ENCODE measurements at places on chromosomes 12 and 14.

GRCh38 chr14:100542619-100543205, 44.5 kb downstream of the BEGAIN start:
- DNase-seq, result no peak

GRCh38 chr12:88544991-88545980, 35.0 kb downstream of the KITLG start:
- no peak for DNase-seq

GRCh38 chr14:75011356-75011994, 8.8 kb downstream of the EIF2B2 start:
- DNase-seq, result no peak

- DNase-seq, result no peak
Observed at GRCh38 chr12:50322206-50322605, 38.9 kb upstream of the LIMA1 start.

GRCh38 chr12:93181409-93181965, 196.2 kb upstream of the NUDT4 start:
- DNase-seq, result no peak

DNA sequence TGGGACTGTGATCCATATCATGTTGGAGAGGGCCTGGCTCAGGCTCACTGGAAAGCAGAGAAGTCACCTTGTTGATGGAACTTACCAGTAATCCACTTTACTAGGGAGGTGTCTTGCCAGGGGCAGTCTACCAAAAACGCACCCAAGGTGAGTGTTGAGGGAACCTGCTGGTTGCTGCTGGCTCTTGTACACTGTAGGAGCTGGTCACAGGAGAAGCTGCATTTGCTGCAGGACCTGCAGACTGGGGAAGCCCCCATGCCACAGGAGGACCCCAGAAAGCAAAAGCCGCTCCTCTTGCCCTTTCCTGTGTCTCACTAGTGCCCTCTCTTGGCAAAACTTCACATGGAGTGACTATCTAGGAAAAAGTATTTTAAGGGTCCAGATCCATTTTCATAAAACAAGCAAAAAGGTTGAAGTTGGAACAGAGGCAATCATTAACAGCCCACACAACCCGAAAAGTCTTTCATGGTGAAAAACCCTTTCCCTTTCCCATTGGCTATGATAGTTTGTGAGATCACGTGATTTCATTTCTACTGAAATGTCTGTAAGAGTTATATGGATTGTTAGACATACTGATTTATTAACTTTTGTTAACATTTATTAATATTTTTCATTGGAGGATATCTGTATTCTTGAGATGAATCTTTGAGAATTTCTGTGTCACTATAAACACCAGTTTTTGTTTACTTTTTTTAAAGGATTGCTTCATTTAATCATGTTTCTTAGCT, 59.2 kb downstream of the RASSF8 start:
- DNase-seq, result peak; percentile 24

- peak; percentile 52 for DNase-seq
Observed at GRCh38 chr14:70186900-70187451, 1.8 kb downstream of the SLC8A3 start.

DNA sequence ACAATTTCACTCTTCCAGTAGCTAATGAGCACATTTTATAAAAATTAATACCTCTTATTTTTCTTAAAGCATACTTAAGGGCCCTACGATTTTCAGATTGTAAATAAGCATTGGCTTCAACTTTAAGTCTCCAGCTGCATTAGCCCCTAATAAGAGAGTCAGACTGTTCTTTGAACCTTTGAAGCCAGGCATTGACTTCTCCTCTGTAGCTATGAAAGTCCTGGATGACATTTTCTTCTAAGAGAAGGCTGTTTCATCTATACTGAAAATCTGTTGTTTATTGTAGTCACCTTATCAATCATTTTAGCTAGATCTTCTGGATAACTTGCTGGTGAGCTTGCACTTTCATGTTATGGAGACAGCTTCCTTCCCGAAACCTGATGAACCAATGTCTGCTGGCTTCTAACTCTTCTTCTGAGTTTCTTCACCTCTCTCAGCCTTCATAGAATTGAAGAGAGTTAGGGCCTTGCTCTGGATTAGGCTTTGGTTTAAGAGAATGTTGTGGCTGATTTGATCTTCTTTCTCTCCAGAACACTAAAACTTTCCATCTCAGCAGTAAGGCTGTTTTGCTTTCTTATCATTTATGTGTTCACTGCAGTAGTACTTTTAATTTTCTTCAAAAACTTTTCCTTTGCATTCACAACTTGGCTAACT, 377.1 kb upstream of the RGS6 start:
- no peak for DNase-seq

DNA sequence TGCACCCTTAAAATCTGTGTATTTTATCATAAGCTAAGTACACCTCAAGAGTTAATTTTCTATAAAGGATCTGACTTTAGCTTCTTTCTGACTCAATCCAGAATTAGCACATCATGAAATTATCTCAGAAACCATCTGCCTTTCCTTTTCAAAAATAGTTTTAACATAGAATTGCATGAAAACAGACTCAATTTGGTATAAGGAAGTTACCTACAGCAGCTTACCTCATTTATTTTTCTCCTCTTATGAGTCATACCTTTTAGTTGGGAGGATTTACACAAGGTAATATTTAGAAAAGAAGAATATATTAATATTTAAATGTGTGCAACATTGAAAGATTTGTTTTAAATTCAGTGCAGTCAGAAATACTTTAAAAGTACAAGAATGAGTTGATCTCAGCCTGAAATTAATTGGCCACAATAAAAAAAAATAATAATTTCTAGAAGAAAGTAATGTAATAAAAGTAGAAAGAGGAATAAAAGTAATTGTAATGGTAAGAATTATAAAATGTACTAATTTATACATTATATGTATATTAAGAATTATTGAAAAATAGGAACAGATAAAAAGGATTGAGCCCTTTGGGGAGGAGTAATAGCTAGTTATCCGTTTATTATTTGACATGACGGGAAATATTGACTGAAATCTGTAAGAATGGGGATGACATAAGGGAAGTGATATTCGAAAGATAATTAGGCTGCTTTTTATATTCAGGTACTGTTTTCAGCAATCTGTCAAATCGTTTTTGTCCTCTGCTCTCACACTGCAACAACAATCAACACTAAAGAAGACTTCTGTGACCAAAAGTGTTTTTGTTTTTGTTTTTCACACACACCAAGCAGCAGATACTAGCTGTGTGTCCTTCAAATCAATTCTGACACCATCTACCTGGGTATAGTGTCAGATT, 20.5 kb downstream of the ADAM21 start:
- DNase-seq, result no peak

DNA sequence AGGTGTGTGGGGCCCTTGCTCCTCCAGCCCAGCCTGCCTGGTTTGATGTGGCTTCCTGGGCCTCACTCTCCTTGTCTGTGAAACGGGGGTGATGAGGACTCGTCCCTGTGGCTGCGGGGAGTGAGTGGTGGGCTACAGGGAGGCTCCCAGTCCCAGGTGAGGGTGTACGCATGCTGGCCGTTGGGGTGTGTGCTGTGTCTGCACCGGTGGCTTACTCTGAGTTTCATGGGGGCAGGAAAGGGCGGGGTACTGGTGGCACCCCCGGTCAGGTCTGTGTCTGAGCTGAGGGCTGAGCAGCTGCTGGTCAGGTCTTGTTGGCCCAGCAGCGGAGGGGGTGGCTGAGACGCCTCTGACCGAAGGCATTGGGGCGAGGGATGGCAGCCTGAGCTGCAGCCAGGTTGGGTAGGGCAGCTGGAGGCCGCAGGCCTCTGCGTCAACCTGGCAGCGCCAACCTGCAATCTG, 11.2 kb downstream of the ULK1 start:
- DNase-seq, result no peak

GRCh38 chr14:44989497-44990440, 27.8 kb downstream of the TOGARAM1 start:
- DNase-seq, result no peak

- DNase-seq, result no peak
Observed at GRCh38 chr12:60684988-60685655, 1089.3 kb downstream of the SLC16A7 start.

GRCh38 chr14:90641615-90642243, 174.5 kb downstream of the TTC7B start:
- DNase-seq, result no peak

DNA sequence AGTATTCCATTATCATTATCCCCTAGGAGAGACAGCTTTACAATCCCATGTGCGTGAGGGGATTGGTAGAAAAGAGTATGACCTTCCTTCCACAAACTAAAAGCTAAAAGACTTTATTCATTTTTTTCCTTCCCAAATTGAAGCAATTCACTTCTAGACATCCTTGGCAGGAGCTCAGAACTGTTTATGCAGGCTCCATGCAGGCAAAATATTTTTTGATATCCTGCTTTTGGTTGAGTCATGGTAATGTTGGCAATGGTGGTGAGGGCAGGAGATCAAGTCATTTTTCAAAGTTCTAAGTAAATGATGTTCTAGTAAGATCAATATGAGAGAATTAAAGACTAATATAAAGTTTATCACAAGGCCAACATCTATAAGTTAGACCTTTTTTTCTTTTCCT, 1.3 kb upstream of the PLEKHG7 start:
- DNase-seq, result no peak

- no peak for DNase-seq
Observed at GRCh38 chr12:131101703-131102492, 148.2 kb downstream of the ADGRD1 start.

GRCh38 chr14:71652368-71652767, 279.9 kb upstream of the RGS6 start:
- DNase-seq, result no peak

- DNase-seq, result no peak
Observed at GRCh38 chr12:95004610-95005009, 1.1 kb upstream of the NDUFA12 start.

DNA sequence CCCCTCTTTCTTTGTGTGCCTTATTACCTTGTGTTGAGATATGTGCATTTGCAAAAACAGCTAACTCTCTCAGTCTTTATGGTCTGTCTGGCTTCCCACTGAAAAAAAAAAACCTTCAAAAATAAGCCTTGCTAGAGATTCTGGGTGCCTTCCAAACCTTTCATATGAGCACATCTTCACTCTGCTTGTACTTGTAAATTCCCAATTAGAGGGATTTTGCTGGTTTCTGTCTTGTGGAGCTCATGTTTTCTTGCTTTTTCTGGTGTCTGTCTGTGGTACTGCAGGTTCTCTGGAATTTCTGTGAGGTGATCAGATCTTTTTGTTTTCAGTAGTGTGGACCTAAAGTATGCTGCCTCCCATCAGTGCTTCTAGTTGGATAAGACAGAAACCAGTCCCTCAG, 100.1 kb downstream of the PIK3C2G start:
- DNase-seq, result no peak

- no peak for DNase-seq
Observed at GRCh38 chr12:24898606-24899005, 50.3 kb downstream of the BCAT1 start.

DNA sequence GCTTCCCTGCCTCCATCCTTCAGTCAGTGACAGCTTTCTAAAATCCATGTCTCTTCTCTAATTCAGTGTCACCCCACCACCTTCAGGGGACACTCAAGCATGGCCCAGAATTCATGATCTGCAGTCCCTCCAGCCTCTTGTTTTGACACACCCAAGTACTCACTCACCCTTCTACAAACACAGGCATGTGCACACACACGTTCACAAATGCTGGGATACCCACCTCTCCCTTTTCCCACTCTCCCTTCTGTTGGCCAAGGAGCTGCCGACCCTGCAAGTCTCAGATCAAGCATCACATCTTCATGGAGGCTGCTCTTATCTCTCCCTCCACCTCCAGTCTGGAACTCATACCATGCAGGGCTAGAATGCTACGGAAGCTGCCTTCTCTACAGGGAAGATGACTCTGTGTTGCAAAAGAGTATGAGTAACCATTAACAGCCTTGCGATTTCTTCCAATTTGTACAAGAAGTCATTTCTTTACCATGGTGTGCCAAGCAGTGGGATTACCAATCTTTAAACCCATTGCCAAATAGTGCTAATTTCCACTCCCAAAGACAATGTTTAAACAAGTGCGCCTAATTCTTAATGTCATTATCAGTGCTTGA, 196.1 kb downstream of the BCL11B start:
- no peak for DNase-seq

DNA sequence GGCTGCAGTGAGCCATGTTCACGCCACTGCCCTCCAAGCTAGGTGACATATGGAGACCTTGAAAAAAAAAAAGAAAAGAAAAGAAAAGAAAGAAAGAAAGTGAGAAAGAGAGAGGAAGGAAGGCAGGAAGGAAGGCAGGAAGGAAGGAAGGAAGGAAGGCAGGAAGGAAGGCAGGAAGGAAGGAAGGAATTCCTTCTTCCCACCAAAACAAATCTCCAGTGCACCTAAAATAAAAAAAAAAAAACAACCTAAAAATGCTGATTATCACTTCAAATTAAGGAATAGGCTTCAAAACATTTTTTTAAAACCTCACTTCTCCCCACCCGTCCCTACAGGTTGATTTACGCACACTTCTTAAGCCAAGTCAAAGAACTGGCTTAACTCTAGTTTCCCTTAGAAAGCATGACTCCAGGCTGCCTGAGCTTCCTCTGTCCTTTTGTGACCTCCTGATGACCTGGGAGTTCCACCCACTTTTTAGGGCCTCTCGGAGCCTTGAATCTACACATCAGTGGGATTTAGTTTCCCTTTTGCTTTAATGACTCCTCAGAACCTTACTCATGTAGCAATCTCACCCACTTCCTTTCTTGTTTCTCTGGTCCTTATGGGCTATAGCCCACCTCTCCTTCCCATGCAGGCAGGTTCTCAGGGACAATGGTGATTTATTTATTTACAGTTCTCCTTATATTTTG, 18.6 kb downstream of the DUSP6 start:
- DNase-seq, result no peak

- peak; percentile 75 for DNase-seq
Observed at GRCh38 chr14:67987606-67988005, 168.0 kb downstream of the RAD51B start.

GRCh38 chr14:60095781-60096450, 4.2 kb downstream of the PCNX4 start:
- no peak for DNase-seq

DNA sequence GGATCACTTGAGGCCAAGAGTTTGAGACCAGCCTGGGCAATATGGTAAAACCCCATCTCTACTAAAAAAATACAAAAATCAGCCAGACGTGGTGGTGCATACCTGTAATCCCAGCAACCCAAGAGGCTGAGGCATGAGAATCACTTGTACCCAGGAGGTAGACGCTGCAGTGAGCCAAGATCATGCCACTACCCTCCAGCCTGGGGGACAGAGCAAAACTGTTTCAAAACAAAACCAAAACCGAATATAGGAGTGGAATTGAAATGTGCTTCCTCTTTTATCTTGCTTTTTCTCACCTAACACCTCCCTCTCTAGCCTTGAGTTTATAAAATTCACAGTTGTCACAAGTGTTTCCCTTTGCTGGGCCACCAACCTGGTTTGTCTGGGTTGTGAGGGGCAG, 181.9 kb downstream of the PAH start:
- DNase-seq, result no peak

- DNase-seq, result no peak
Observed at GRCh38 chr14:97456958-97457357, 659.8 kb downstream of the VRK1 start.

GRCh38 chr14:102078831-102079699, 7.8 kb downstream of the HSP90AA1 start:
- DNase-seq, result no peak

DNA sequence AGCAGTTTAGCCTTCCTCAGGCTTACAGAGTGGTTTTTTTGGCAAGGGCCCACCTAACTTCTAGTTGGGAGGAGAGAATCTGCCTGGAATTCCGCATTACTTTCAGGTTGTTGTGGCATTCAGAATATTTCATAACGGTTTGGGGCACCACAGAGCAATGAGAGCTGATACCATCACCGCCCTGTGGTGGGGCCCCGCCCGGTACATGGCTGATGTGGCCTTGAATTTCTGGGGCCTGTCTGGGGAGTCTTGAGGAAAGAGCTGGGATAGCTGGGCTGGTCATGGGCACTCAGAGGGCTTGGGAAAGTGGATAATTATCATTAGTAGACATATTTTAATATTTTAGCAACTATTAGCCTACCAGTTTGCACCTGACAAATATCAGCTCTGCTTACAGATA, 4.2 kb downstream of the TESPA1 start:
- no peak for DNase-seq

All from renal cortex interstitium (tissue), 15 donors.